ENCODE measurements at places on chromosomes 2 and 18. TPM values are rescaled to one million over a fixed set of nuclear protein-coding genes. Genes with fewer than 3 reads are reported as not detected.

The GNAL gene
- 13.9 TPM for total RNA-seq

The AGBL5 gene
- total RNA-seq, result 9.4 TPM

The DLGAP1 gene
- 0.34 TPM for total RNA-seq

The CAPN13 gene
- 0.45 TPM for total RNA-seq

The SPP2 gene
- total RNA-seq, result not detected
